Stimulated activated CD8-positive, alpha-beta memory T cell treated with anti-CD3 and anti-CD28 coated beads, Interleukin-7, amount 100 ng/mL, for 24 hours (primary cell): ENCODE measurements at places on chromosomes 1 and 21.

DNA sequence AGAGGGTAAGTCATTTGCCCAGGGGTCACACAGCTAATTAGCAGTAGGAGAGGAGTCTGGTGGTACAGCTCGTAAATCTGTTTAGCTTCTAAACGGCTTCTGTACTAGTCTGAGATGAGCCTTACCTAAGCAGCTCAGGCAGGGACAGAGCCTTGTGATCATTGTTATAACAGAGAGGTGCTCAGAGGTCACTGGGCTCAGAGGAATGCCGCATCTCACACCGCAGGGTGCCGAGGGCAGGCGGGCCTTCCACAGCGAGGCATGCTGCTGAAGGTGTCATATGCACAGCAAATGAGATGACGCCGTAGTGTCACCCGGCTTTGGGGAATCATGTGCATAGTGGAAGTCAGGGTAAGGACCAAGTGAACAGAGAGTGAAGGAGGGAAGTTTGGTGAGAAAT is 305.2 kb upstream of the FMN2 start:
- no peak for DNase-seq

DNA sequence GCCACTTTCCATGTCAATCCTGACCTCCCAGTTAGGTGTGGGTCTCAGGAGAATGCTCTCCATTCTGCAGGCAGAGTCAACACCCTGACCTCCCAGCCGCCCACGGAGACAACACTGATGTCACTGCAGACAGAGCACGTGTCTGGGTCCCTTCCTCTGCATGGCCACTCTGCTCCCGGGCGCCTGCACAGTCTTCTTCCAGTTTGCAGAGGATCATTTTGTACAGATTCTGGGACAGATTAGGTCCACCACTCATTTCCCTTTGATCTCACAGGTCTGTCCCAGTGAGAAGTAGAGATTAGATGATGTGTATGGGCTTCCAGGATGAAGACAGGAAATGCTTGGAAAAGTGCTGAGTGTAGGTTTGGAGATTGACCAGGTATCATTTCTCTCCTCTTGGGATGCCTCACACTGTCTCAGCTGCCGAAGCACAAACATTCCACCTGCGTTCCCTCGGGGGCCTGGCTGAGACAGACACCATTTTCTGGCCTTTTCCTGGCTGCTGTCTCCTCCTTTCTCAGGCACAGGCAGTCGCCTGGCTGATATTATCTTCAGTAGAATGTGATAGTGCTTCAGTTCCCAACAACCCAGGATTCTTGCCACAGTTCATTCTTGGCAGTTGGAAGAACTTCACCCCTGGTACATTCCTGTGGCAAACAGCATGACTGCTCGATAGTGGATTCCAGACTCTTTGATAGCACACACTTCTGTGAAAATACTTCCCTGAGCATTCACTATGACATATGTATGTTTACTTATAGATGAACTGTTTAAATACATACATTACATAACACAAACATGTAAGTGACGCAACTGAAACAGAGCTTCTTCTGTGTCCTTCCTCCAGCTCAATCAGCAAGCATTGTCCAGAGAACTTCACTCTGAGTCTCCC is 7.9 kb downstream of the MYBPHL start:
- DNase-seq, result no peak

- DNase-seq, result no peak
Observed at GRCh38 chr1:172278478-172278877, 142.0 kb upstream of the C1orf105 start.

GRCh38 chr1:22673486-22674409 is 20.7 kb downstream of the C1QB start:
- no peak for DNase-seq

GRCh38 chr1:238241607-238242006 is 350.9 kb upstream of the ZP4 start:
- DNase-seq, result no peak

GRCh38 chr1:108114033-108114599 is 86.0 kb downstream of the SLC25A24 start:
- DNase-seq, result no peak

GRCh38 chr1:63630238-63630637 is 37.0 kb downstream of the PGM1 start:
- no peak for DNase-seq

DNA sequence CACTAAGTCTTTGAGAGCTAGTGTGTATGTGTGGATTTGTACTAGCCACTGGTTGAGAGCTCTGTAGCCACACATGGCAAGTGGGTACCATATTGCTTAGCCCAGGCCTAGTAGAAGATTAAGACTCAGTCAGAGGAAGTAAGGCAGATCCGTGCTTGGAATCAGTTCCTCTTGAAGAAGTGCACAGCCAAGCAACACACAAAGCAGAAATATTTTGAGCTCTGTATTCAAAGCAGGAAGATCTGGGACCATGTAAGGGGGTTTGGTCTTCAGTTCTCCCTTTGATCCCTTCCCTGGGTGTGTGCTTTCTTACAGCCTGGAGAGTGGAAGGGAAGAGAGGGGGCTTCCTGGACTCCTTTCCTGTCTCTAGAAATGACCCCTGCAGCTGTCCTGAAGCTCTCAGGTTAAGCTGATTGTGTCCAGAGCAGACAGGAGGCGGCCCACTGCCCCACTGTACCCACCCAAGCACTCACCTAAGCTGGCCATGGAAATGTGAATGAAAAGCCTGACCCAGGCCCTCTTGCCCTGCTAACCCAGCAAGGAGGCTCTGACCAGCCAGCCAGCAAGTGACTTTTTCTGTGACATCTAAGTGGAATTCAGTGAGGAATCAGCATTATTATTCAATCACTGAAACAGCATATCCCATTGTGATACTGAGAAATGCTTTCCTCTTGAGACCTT is 3.6 kb downstream of the ETS2 start:
- DNase-seq, result no peak

- DNase-seq, result no peak
Observed at GRCh38 chr1:157178490-157178889, 40.3 kb upstream of the ETV3 start.

GRCh38 chr1:228372183-228373003 is 34.2 kb downstream of the TRIM11 start:
- DNase-seq, result no peak

GRCh38 chr1:88502886-88503285 is 181.2 kb upstream of the PKN2 start:
- DNase-seq, result no peak

DNA sequence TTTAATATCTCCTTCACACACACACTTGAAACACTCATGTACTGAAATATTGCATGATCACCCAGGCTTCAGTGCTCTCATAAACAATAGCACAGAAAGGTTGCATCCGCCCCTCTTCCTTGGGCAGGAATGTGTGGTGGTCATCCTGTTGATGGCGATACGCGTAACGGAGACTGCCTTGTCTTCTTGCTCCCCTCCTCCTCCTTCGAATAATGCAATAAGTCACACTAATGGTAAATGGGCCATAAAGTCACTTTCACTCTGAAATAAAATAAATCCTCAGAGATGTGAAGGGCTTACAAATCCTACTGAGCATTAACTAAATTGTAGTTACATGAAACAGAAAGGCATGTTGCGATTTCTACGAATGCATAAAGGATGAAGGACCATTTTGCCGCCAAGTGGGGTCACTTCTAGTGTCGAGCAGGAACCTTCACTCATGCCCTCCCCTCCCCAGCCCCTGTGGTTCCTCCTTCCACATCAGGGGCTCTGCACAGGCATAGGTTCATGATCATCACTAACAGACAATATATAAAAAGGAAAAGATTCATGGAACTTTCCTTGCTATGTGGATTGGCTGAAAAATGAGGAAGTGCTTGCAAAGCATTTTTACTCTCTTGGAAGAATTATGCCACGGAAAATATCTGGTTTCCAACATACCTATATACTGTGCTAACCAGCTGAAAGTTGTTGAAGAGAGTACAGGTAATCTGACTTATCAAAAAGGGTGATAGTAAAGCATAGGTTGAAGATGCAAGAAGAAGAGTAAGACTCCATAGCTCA is 1.2 kb upstream of the PGBD5 start:
- DNase-seq, result no peak

GRCh38 chr1:110039641-110040040 is 5.2 kb downstream of the STRIP1 start:
- DNase-seq, result no peak

DNA sequence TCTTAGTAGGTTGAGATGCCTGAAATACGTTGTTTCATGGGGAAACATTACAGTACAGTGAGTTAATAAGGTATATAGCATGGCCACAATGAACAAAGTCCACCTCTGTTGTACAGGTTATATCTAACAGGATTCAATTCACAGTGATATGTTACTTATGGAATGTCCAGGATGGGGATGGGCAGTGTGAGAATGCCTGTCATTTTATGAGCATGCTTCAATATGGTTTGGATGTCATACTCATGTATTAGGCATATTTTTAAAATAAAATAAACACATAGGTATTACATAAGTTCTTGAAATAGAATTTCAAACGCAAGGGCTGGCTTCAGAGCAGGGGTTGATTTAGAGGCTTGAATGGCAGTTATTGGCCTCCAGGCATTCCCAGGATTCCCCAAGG is 6.1 kb upstream of the PHLDA3 start:
- no peak for DNase-seq

DNA sequence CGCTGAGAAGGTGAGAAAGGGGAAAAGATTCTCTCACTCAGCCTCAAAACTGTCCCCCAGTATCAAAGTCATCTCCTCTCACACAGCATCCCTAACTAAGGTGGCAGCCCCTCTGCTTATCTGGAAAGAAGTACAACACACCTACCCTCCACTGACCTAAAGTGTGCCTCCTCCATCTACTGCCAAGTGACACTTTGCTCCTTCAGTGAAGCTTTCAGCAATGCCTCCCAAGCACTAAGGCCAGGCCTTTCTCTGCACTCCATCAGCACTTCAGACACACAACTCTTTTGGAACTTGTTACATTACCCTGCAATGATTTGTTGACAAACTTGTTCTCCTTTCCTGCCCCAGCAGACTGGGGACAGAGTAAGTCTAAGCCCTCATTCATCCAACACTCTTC is 1.4 kb downstream of the SH3BP5L start:
- DNase-seq, result no peak
